ENCODE measurements at places on chromosomes 13 and 19.

DNA sequence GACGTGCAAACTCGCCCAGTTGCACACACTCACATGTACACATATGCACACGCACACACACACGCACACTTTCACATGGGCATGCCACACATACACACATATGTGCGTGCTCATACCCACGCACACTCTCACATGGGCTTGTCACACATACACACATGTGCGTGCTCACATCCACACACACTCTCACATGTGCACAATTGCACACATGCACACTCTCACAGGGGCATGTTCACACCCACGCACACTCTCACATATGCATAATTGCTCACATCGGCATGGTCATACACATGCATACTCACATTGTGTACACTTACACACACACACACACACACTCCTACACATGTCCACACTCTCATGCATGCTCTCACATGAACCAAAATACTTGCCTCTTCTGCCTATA is 32.8 kb upstream of the PEPD start:
- DNase-seq = no peak

DNA sequence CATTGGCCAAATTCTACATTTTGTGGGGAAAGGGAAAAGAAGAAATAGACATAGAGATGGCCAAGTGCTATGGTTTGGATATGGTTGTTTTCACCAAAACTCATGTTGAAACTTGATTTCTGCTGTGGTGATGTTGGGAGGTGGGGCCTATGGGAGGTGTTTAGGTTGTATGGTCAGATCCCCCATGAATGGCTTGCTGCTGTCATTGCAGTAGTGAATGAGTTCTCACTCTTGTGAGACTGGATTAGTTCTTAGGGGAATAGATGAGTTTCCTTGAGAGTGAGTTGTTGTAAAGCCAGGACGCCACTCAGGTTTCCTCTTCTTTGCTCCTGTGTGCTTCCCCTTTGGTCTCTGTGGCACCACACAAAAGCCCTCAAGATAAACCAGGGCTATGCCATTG is 242.6 kb upstream of the RFC3 start:
- no peak for DNase-seq

GRCh38 chr13:30974350-30974749 is 41.9 kb downstream of the TEX26 start:
- DNase-seq = no peak

- no peak for DNase-seq
Observed at GRCh38 chr13:51542346-51543242, 41.7 kb upstream of the WDFY2 start.

GRCh38 chr19:44765033-44765948 is 12.4 kb upstream of the CBLC start:
- DNase-seq = peak; percentile 67

- no peak for DNase-seq
Observed at GRCh38 chr19:42045575-42045974, 24.4 kb downstream of the GRIK5 start.
